ENCODE measurements at places on chromosomes 11 and 22.

- DNase-seq: no peak
These were observed 261.9 kb upstream of the PLET1 start for GRCh38 chr11:112522536-112522935.

DNA sequence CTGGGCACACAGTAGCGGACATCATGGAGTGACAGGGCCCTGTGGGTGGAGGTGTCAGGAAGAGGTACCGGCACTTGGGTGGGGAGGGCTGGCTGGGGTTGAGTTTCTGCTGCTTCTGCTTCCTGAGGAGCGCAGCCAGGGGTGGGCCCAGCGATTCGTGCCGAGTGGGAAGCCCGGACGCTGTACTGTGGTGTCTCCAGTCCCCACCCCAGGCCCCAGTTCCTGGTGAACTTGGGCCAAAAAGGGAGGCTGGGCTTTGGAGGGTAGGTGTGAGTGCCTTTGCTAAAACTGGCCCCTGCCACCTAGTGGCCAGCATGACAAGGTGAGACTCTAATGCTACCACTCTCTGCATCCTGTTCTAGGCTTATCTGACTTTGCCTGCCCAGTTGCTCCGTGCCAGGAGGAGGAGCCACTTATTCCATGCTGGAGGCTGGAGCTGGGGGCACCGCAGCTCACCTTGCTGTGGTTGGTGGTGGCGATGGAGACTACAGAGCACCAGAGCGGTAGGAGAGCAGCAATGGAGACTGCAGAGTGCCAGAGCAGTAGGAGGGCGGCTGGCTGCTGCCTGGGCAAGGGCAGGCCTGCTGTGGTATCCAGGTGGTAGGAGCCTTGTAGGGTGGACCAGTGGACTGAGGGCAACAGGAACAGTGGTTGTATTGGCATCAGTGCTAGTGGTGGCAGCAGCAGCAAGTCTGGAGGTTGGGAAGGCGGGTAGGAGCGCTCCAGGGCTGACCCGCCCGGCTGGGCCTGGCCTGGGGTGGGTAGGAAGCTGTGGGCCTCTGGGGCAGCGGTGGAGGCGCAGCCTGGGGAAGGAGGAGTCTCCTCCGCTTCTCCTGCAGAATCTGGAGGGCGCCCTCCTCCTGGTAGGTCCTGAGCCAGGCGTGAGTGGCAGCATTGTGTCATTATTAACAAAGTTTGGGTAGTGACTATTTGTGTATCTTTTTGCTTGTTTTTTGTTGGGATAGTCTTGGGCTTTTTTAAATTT is 2.2 kb upstream of the RFPL2 start:
- DNase-seq: peak; percentile 65

GRCh38 chr11:119529063-119529845 is 106.3 kb upstream of the THY1 start:
- DNase-seq: no peak

- no peak for DNase-seq
These were observed 14.6 kb downstream of the MS4A6A start for GRCh38 chr11:60168306-60168705.

- no peak for DNase-seq
These were observed 11.7 kb upstream of the C1QTNF6 start for GRCh38 chr22:37199760-37200108.

GRCh38 chr11:98411777-98412176 is 609.0 kb upstream of the CNTN5 start:
- no peak for DNase-seq

DNA sequence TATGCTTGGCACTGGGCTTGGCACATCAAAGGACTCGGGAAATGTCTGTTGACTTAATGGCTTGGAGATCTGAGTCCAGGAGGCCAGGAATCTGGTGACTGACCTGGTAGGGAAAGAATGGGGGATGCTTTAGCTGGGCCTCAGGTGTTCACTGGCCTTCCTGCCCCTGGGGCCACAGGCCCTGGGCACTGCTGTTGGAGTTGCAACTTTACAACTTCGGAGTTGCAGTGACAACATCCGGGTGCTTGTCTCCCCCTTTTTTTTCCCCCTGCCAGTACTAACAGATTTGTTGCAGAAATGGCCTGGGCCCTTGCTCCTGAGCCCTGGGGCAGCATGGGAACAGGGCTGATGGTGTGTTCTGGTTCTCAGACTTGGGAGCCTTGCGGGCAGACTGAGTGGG is 23.8 kb downstream of the OSBP2 start:
- no peak for DNase-seq

- no peak for DNase-seq
These were observed 2.6 kb upstream of the RRM1 start for GRCh38 chr11:4092026-4092425.

GRCh38 chr11:3825473-3826154 is 15.1 kb downstream of the RHOG start:
- no peak for DNase-seq
